ENCODE measurements at places on chromosomes 5 and 9. TPM values are rescaled to one million over a fixed set of nuclear protein-coding genes. Genes with fewer than 3 reads are reported as not detected.

Gene CLIC3
- total RNA-seq, result 5.4 TPM

GRCh38 chr5:124883681-124884080 lies 137.2 kb upstream of the ZNF608 start:
- H3K27ac ChIP-seq, result no peak overlapping the region
- H3K27me3 ChIP-seq, result no peaks in the 10 kb centered on the region
- H3K36me3 ChIP-seq, result no peaks in the 10 kb centered on the region
- no peak for DNase-seq
- H3K4me1 ChIP-seq, result no peaks in the 10 kb centered on the region

GRCh38 chr9:33506626-33507370 lies 17.3 kb upstream of the ANKRD18B start:
- H3K27ac ChIP-seq, result no peak overlapping the region
- no peaks in the 10 kb centered on the region for H3K36me3 ChIP-seq
- H3K4me3 ChIP-seq, result no peak overlapping the region
- peaks cover 2% of the 10 kb centered on the region for H3K4me1 ChIP-seq

DNA sequence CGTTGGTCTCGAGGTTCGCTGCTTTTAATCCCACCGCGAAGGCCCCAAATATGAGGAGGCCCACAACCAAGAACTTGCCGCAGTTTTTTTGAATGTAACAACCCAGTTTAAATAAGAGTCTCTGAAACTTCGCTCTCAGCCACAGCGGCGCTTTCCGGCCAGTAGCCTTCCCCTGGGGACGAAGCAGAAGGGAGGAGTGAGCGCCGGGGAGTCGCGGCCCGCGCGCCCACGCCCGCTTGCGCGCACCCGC lies 10.4 kb downstream of the PTCH1 start:
- H3K27ac ChIP-seq, result peak overlapping the region; percentile 38
- DNase-seq, result no peak
- peaks cover 32% of the 10 kb centered on the region for H3K27me3 ChIP-seq
- no peaks in the 10 kb centered on the region for H3K36me3 ChIP-seq
- H3K4me1 ChIP-seq, result peaks cover 10% of the 10 kb centered on the region

DNA sequence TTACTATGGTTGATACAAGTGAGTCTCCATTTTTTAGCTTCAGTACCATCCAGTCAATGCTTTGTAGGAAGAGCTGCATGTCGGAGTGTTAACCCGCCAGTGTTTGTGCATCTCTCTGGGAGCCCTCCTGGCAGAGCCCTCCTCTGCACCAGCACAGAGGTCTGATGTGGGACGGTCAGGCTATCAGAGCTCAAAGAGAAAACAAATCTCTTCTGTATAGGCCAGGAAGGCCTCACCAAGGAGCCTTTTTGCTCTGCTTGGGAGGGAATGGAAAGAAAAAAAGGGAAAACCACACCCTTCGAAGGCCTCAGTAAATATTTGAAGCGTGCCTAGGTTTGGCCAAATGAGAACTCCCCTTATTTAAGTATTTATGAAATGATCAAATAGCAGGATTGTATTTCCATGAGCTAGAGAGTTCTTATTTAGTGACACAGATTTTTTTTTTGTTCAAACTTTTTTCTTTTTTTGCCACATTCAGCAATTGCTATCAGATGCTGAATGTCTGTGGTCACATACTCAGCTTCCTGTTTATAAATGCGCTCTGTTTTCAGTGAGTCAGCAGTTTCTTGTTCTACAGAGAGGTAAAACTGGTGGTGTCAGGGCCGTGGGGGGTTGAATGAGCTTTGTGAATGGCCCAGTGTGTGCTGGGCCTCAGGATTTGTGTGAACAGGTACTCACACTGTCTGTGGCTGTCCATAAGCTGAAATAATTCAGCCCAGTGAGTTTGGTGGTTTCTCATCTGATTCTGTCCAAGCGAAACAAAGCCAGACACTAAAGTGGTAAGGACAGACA lies 226.6 kb downstream of the SNX18 start:
- no peaks in the 10 kb centered on the region for H3K36me3 ChIP-seq
- peaks cover 32% of the 10 kb centered on the region for H3K4me1 ChIP-seq
- peak overlapping the region; percentile 61 for H3K27ac ChIP-seq
- DNase-seq, result peak; percentile 31
- H3K27me3 ChIP-seq, result no peaks in the 10 kb centered on the region

DNA sequence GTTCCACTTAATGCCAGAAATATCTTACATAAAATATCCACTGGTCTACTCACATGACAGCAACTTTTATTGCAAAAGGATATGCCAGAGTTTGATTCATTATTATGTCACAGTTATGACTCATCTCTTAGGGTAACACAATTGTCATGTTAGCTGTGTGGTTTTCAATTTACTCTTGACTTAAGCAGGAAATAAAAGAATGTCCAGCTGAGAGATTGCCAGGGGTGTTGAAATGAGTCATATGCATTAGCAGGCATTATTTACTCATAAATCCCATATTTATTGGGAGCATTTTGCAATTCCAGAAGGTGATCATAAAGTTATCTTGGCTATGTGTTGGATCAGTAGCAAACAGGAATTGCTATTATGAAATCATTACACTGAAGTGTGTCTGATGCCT lies 1164.6 kb upstream of the CDH18 start:
- H3K27me3 ChIP-seq, result no peaks in the 10 kb centered on the region
- no peak for DNase-seq
- no peaks in the 10 kb centered on the region for H3K36me3 ChIP-seq
- H3K4me1 ChIP-seq, result no peaks in the 10 kb centered on the region

GRCh38 chr5:58410441-58410840 lies 49.4 kb downstream of the PLK2 start:
- H3K4me1 ChIP-seq, result no peaks in the 10 kb centered on the region
- H3K27ac ChIP-seq, result no peak overlapping the region
- H3K36me3 ChIP-seq, result no peaks in the 10 kb centered on the region
- DNase-seq, result no peak
- H3K27me3 ChIP-seq, result no peaks in the 10 kb centered on the region
- H3K4me3 ChIP-seq, result no peak overlapping the region

GRCh38 chr5:65017636-65018035 lies 248.9 kb downstream of the CWC27 start:
- no peak for DNase-seq
- H3K27ac ChIP-seq, result no peak overlapping the region
- H3K36me3 ChIP-seq, result no peaks in the 10 kb centered on the region
- H3K27me3 ChIP-seq, result no peaks in the 10 kb centered on the region
- H3K4me1 ChIP-seq, result peaks cover 15% of the 10 kb centered on the region

GRCh38 chr9:5819174-5819573 lies 13.7 kb downstream of the ERMP1 start:
- no peak overlapping the region for H3K27ac ChIP-seq
- DNase-seq, result no peak
- H3K36me3 ChIP-seq, result peaks cover 50% of the 10 kb centered on the region
- H3K27me3 ChIP-seq, result no peaks in the 10 kb centered on the region
- no peaks in the 10 kb centered on the region for H3K4me1 ChIP-seq

Gene SRD5A1
- total RNA-seq, result 9.6 TPM

GRCh38 chr9:14326264-14326826 lies 12.4 kb upstream of the NFIB start:
- H3K27me3 ChIP-seq, result peaks cover 7% of the 10 kb centered on the region
- no peak overlapping the region for H3K4me3 ChIP-seq
- no peak for DNase-seq

Gene PCDHB7
- total RNA-seq, result not detected

DNA sequence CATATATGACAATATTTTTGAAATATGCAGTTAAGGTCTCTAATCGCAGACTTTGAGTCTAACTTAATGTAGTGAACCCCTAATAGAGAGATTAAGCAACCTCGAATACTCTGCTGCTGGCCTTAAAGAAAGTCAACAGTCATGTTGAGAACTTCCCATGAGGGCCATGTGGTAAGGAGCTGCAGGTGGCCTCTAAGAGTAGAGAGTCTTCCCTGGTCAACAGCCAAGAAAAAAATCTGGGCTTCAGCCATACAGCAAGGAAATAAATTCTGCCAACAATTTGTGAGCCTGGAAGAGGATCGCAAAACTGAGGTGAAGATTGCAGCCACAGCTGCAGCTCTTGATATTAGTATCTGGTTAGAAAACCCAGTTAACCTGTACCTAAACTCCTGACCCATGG lies 935.2 kb upstream of the TYRP1 start:
- H3K27me3 ChIP-seq, result no peaks in the 10 kb centered on the region
- H3K4me3 ChIP-seq, result no peak overlapping the region
- no peaks in the 10 kb centered on the region for H3K36me3 ChIP-seq
- DNase-seq, result no peak
- H3K27ac ChIP-seq, result no peak overlapping the region
- H3K4me1 ChIP-seq, result no peaks in the 10 kb centered on the region

Gene SPINK4
- not detected for total RNA-seq

DNA sequence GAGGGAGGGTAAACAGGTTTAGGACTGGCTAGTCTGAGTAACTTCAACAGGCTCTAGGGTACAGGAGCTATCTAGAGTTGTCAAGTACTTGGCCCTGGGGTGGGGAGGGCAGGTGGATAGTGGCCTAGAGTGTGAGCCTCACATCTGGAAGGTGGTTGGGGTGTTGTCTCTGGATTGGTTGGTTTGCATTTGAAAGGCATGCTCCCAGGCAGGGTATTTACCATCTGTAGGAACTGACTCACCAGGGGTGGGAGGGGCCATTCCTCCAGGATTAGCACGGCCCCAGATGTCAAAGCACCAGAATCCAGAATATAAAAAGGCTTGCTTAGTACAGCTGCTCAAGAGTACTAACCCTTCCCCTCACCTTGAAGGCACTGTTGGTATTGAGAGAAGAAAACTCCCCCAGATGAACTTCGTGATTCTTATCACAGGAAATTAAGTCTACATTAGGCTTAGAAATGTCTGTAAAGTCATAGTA lies 193.3 kb downstream of the NTRK2 start:
- no peak overlapping the region for H3K4me3 ChIP-seq
- no peaks in the 10 kb centered on the region for H3K27me3 ChIP-seq
- no peaks in the 10 kb centered on the region for H3K4me1 ChIP-seq
- H3K27ac ChIP-seq, result no peak overlapping the region

Gene C9orf72
- 24.3 TPM for total RNA-seq

DNA sequence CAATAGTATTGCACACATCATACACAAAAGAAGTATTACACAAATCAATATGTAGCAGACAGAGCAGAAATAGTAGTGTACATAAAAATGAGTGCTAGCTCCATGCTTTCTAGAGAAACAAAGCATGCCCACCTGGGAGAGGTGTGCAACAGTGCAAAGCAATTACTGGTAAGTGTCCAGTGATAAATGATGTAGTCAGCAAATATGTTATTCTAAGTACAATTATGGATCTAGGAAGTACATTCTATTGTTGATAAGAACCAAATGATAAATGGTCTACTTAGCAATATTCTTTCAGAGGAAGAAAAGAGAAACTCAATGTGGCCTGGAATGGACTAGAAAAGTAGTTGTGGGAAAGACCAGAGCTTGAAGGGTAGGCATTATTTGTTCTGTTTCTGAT lies 188.6 kb downstream of the HINT1 start:
- DNase-seq, result no peak
- H3K27me3 ChIP-seq, result no peaks in the 10 kb centered on the region
- no peak overlapping the region for H3K4me3 ChIP-seq
- no peak overlapping the region for H3K27ac ChIP-seq

DNA sequence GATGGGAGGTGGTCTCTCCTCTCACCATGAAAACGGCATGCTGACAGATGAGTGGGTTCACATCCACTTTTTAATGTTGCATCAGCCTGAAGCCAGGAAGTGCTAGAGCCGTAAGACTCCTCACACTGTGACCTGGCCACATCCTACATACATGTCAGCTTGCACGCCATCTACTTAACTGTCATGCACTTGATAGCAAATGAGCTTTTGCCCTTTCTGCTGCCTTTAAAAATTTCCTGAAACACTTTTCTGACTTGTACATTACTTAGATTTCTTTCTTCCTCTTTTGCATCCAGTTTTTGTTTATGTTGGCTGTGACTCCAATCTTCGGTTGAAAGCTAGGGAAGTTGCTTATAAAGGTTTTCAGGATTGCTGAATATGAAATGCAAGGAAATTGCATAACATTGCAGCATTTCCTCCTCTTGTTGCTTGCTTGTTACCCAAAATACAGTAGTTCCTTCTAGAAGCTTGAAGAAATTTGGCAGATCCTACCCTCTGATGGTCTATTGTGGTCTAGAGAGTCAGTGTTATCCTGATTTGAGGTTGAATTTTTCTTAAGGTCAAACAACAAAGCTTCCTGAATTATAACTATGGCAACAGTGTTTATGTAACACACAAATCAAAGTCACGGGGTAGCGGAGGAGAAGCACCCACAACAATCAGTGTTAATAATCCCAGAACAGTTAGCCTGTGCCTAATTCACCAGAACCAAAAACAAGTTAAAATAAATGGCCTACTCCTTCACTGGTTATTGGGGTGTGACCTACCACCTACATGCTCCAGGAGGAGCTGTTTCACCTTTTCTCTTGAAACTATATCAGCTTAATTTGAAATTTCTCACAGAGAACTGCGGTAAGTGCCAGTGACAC lies 232.5 kb downstream of the ARHGAP26 start:
- no peaks in the 10 kb centered on the region for H3K27me3 ChIP-seq
- no peaks in the 10 kb centered on the region for H3K36me3 ChIP-seq
- H3K4me1 ChIP-seq, result peaks cover 34% of the 10 kb centered on the region
- H3K4me3 ChIP-seq, result no peak overlapping the region
- peak; percentile 62 for DNase-seq

Gene PTRH1
- 15.9 TPM for total RNA-seq

GRCh38 chr5:94709277-94709676 lies 90.8 kb downstream of the SLF1 start:
- no peak for DNase-seq
- no peaks in the 10 kb centered on the region for H3K27me3 ChIP-seq
- peaks cover 2% of the 10 kb centered on the region for H3K36me3 ChIP-seq
- H3K4me3 ChIP-seq, result no peak overlapping the region
- no peak overlapping the region for H3K27ac ChIP-seq
- no peaks in the 10 kb centered on the region for H3K4me1 ChIP-seq

DNA sequence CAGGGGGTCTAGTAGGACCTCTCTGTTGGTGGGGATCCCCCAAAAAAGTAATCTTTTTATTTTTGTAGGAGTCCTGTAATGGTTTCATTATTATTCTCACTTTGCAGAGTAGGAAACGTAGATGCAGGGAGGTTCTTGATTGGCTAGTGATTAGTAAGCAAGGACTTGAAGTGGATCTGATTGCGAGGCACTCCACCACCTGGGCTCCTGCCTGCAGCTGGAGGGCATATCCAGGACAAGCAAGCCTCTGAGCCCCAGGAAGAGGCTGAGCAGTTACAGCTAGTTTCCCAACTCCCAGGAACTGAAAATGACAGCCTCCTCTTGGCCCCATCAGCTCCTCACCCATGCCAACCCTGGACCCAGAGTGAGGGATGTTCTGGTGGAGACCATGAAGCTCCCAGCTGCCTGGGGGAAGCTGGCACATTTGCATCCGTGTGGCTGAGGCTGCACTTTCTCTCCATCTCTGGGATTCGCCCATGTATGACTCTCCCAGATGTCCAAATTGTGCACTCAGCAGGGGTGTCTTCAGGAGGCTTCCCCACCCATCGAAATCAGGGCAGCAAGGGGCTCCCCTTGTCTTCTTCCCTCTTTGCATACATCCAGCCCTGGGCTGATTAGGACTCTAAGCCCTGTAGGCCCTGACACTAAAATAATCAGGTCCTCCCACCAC lies 10.2 kb downstream of the KCNIP1 start:
- H3K27me3 ChIP-seq, result peaks cover 3% of the 10 kb centered on the region
- no peaks in the 10 kb centered on the region for H3K4me1 ChIP-seq
- no peaks in the 10 kb centered on the region for H3K36me3 ChIP-seq
- DNase-seq, result no peak
- no peak overlapping the region for H3K27ac ChIP-seq

Gene TPPP
- 1.2 TPM for total RNA-seq

GRCh38 chr9:82761027-82761426 lies 301.9 kb downstream of the RASEF start:
- no peaks in the 10 kb centered on the region for H3K27me3 ChIP-seq
- H3K36me3 ChIP-seq, result no peaks in the 10 kb centered on the region
- no peak for DNase-seq
- H3K4me1 ChIP-seq, result no peaks in the 10 kb centered on the region
- H3K4me3 ChIP-seq, result no peak overlapping the region
- no peak overlapping the region for H3K27ac ChIP-seq

GRCh38 chr5:129905473-129906176 lies 1.4 kb downstream of the CHSY3 start:
- H3K4me3 ChIP-seq, result peak overlapping the region; percentile 57
- no peak overlapping the region for H3K27ac ChIP-seq
- no peak for DNase-seq
- no peaks in the 10 kb centered on the region for H3K36me3 ChIP-seq
- H3K27me3 ChIP-seq, result peaks cover 10% of the 10 kb centered on the region

Data from T-cell (primary cell).